ENCODE measurements at places on chromosomes 2 and 18.
A peak's percentile ranks its signal among the peaks of the same experiment; 100 is the strongest.

DNA sequence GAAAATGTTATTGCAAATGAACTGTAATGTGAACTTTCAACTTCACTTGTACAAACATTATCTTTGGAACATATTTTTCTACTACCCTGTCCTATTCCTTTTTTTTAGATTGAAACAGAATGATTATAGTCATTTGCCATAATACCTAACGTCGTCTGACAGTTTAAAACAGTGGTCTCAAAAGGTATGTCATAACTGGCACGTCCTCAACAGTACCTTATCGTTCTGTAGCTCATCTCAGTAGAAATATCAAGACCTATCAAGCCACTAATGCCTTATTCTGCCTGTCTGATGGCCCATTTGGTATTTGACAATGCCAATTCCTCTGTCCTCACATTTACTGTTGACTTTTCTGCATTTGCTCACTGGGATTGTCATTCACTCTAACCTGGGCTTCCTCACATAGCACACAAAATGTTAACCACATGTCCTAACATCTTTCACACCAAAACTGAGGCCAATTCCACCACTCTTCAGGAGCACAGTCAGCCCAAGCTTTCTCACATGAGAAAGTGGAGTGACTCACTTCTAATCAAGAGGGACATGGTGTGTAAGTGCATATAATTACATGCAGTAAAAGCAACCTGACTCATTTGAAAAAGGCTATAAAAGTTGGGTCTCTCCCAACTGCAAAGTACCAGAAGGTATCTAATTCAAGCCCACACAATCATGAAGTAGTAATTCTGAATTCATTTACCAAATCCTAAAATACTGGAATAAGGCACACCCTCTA is 34.8 kb downstream of the DNER start:
- DNase-seq: no peak

GRCh38 chr2:178043266-178043665 is 29.3 kb downstream of the PDE11A start:
- no peak for DNase-seq

DNA sequence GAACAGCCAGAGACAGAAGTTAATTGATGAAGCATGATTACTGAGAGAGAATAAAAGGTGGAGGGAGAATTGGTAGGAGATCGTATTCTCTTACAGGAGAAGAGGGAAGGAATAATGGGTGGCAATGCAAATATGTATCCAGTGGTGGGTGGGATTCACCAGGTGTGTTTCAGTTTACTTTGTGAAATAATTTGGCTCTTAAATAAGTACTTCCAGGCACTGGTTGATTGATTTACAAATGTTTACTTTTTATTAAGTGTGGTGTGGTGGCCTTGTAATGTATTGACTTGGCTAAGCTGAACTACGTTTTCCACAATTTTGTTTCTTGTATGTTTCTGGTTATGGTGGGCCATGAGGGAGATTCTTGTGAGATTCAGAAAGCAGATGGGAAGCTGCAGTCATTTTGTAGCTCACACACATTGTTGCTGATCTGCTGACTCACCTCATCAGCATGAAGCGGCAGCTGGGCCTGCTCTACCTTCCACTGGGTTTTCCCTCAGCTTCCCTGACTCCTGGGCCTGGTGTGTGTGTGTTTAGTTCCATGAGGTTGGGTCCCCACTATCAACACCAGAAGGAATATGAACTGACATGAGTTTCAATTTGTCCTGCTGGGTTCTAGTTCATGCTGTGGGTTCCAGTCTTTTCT is 32.6 kb downstream of the MYL12B start:
- no peak for DNase-seq

DNA sequence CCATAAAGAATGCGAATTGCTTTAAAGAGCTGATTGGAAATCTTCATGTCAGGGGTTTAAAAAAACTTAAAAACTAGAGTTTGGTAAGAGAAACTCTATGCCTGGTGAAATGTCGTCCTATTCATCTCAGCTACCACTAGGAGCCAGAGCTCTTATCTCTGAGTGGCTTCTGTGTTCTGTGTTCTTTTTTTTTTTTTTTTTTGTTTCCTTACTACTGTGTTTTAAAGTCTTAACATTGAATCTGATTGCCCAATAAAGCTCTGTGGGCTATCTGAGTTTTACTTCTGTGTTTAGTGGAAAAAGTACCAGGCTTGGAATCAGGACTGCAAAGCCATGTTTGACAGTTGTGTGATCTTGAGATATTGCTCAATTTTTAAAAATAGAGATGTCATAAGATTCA is 494.8 kb downstream of the RIT2 start:
- DNase-seq: peak; percentile 54

GRCh38 chr2:43424262-43425207 is 171.3 kb downstream of the THADA start:
- DNase-seq: no peak

DNA sequence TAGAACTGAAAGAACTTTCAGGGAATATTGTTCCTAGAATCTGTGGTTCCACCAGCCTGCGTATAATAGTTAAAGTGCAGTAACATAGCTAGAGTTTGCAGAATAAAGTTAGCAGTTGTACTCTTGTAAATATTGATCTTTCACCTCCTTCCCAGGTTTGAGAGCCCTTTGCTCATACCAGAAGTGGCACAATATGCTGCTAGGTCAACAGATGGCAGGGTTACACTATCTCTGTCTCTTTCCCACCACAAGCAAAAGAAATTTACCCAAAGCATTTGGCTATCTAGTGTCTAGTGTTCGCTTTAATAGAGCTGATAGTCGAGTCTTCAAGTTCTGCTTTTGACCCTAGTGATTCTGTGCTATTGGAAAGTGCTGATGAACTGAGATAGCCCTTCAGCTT is 119.0 kb upstream of the KLHL14 start:
- DNase-seq: no peak

DNA sequence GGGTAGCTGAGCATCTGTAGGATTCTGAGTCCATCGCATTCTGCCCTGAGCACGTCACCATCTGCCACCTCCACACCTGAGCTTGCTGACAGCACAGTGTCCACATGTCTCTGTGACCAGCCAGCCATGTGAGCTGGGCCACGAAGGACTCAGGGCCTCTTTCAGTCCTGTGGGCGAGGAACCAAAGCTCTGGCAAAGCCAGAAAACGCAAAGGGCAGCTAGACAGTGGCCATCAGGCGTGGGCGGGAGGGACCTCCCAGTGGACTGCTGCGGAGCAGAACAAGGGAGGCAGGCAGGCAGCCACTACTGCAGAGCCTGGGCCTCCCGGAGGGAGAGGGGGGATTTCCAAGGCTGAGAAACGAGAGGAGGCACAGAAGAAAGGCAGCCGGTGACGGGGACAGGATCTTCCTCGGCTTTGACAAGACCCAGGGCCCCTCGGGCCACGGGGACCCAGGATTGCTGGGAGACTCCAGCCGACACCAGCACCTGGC is 274.6 kb upstream of the SALL3 start:
- DNase-seq: no peak

GRCh38 chr2:241094172-241094571 is 7.9 kb downstream of the MTERF4 start:
- DNase-seq: no peak

- peak; percentile 96 for DNase-seq
Measured at GRCh38 chr18:77065221-77065981, 67.2 kb downstream of the MBP start.

DNA sequence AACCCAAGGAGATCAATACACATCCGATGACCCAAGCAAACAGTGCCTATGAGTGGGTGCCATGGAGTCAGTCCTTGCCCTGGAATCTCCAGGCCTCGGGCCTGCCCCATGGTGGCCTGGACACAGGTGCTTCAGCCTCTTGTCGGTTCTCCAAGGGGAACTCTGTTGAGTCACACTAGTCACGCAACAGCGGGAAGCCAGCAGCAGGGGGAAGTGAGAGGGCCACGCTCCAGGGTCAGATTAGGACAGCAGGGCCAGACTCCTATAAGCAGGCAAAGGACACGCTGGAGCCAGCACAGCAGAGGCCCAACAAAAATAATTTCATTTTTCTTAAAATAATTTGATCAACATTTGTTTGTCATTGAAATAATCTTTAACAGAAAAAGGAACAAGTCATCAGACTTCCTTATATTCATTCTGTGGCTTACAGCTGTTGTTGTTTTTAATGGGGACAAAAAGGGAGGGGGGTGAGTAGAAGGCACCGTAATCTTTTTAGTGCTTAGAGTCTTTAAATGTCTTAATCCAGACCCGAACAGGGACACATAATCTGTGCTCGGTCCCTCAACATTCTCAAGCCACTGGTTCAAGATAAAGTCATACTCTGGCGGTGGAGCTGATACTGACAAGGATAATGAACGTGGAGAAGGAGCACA is 16.4 kb upstream of the ARMC9 start:
- DNase-seq: peak; percentile 49

DNA sequence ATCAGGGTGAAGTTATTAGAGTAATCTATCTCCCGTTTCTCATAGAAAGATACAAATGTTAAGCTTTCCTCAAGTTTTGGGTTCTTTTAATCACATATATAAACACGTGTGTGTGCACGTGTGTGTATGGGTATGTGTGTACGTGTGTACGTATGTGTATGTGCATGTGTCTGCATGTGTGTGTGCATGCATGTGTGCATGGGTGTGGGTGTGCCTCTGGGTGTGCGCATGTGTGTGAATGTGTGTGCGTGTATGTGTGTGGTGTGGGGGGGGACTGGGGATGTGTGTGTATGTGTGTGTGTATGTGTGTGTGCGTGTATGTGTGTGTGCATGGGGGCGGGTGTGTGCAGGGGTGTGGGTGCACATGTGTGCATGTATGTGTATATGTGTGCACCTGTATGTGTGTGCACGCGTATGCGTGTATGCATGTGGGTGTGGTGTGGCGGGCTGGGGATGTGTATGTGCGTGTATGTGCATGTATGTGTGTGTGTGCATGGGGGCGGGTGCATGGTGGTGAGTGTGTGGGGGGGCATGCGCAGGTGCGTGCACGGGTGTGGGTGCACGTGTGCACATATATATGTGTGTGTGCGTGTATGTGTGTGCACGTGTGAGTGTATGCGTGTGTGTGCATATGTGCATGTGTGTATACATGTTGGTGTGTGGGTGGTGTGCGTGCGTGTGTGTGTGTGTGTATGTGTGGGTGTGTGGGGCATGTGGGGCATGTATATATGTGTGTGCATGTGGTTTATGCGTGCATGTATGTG is 304.0 kb downstream of the MBD2 start:
- no peak for DNase-seq

- DNase-seq: no peak
Measured at GRCh38 chr18:33923980-33924379, 300.7 kb downstream of the NOL4 start.

- DNase-seq: no peak
Measured at GRCh38 chr18:48820483-48821250, 130.1 kb downstream of the SMAD7 start.

DNA sequence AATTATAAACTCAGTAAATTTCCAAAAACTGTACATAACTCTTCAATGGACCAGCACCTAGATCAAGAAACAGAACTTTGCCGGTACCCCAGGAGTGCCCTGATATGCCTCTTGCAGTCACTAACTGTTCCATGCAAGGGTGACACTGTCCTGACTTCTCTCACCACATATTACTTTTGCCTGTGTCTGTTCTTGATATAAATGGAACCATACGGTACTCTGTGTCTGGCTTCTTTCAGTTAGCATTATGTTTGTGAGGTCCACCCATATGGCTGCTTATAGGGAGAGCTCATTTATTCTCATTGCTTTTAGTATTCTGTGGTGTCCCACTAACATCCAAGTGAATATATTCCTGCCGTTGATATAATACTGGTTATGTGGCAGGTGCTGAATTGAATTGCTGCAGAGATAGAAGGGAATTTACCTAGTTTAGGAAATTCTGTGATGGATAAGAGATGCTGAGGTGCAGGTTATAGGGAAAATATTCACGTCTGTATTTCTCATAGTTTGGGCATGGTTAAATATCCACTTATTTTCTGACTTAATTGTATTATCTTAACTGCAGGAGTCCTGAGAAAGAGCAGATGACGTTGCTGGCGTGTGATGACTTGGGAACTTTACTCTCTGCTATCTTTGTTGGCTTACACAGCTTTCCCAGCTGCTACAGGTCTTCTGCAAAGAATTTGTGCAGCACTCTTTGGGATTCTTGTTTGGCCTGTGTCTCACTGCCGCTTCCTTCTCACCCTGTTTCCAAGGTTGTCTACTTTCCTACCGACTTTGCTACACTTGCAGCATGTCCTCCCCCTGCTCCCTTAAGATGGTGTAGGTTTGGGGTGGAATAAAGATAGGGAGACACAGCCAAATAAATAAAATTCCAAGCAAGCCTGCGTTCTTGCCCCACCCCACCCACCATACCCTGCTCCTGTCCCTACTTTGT is 107.9 kb downstream of the MAP4K4 start:
- no peak for DNase-seq

GRCh38 chr2:26520148-26520449 is 42.2 kb upstream of the OTOF start:
- no peak for DNase-seq

DNA sequence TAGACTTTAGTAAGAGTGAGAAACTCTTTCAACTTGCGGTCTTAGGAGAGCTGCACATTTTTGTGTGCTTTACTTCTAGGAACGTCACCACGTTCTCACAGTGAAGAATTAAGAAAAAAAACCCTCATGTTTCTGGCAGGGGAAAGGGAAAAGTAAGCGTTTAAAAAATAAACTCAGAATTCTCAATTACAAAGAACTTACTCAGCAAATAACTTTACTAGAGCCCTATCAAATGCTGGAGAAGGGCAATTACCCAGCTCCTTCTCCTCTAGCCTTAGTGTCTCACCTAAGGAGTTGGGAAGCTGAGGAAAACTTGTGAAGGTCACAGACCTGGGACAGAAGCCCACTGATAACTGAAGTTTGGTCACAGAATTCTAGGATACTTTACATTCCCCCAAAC is 1500.3 kb downstream of the LRP1B start:
- no peak for DNase-seq

GRCh38 chr2:53859206-53860181 is at the start of gene GPR75:
GPR75 (minus strand) TSS chr2:53859967; CDS start chr2:53854756, 5,211 bp downstream.
- no peak for DNase-seq

GRCh38 chr2:175019566-175020327 is 14.6 kb upstream of the CHN1 start:
- DNase-seq: no peak

GRCh38 chr18:45860971-45861370 is 35.5 kb downstream of the SIGLEC15 start:
- no peak for DNase-seq

DNA sequence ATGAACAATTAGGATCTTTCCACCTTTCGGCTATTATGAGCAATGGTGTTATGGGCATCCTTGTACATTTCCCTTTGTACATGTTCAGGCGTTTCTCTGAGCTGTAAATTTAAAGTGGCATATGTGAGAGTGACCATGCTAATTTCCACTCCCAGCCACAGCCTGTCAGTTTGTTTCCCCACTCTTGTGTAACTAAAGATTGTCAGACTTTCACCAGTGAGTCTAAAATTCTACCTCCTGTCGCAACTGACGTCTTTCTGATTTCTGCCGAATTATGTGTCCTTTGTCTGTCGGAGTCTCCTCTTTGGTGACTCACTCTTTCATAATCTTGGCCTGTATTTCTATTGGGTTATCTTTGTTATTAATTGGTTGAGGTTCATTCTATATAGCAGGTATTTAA is 50.7 kb downstream of the TRAPPC12 start:
- DNase-seq: peak; percentile 59

DNA sequence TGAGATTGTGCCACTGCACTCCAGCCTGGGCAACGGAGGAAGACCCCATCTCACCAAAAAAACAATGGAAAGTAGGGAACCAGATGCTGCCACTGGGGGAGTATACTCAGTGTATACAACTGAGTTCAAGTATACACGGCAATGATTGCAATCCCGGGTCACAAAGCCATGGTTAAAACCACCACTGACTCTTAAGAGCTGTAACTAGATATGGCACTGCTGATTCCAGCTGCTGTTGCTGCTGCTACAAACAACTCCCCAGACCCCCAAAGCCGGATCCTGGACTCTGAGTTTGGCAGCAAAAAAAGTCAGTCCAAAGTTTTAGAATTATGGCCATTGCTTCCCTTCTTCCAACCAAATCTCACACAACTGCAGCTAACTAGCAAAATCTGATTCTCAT is 43.7 kb upstream of the COX7A2L start:
- DNase-seq: no peak
